ENCODE measurements at places on chromosomes 2 and 18.

DNA sequence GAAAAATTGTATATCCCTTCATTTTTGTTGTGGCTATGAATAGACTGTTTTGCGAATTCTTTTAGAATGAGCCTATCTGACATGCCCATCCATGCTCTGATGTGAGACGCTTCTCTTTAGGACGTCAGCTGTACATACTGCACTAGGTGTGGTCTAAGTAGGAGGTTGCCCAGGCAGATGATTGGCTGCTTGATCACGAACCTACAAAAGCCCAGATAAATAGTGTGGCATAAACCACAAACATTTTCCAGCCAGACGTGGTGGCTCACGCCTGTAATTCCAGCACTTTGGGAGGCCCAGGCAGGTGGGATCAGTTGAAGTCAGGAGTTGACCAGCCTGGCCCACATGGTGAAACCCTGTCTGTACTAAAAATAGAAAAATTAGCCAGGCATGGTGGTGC lies 251.8 kb downstream of the AGAP1 start:
- no peak for DNase-seq

- DNase-seq = peak; percentile 99
These were observed 32.9 kb downstream of the HS1BP3 start for GRCh38 chr2:20617892-20618467.

DNA sequence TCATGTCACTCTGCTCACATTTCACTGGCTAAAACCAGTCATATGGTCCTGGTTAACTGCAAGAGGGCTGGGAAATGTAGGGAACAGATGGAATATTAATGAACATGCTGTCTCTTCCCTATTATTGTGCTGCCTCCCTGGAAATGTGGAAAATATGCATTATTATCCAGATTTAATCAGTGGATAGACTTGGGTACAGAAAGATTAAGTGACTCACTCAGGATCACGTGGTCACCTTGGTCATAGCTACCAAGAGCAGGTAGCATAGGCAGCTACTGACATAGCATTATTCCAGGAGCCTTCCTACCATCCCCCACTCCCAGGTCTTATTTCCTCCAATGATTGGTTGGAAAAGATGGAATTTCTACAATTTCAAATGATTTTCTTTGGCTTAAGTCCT lies 141.1 kb downstream of the HRH4 start:
- DNase-seq = no peak

DNA sequence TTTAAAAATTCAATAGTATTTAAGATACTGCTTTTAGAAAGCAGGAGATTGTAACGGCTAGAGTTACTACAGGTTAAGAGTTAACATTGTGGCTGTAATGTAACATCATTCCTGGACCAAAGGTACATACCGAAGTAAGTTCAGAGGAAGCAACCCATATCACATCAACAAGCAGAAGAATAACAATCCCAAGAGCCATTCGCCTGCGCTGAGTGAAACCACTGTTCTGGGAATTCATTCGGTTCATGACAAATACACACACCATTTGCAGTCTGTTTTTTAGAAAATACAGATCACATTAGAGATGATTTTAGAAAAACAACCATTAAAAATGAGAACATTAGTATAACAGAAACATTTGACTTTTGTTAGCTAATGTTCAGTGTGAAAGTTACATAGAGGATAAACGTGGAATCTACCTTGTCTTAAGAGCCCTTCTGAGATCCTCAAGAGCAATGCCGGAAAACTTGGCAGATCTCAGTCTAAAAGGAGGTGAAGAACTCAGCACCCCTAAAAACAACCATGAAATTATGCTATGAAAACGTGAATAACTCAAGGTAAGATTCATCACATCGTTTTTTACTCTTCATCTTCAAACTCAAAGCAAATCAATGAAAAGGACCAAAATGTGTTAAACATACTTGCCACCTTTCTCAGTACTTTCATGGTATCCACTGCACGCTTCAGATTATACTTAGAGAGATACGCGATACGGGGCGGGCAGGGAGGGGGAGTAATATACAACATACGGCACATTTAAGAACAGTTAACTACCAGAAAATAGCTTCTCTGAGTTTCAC lies 1.2 kb downstream of the SLC35F5 start:
- DNase-seq = peak; percentile 46

DNA sequence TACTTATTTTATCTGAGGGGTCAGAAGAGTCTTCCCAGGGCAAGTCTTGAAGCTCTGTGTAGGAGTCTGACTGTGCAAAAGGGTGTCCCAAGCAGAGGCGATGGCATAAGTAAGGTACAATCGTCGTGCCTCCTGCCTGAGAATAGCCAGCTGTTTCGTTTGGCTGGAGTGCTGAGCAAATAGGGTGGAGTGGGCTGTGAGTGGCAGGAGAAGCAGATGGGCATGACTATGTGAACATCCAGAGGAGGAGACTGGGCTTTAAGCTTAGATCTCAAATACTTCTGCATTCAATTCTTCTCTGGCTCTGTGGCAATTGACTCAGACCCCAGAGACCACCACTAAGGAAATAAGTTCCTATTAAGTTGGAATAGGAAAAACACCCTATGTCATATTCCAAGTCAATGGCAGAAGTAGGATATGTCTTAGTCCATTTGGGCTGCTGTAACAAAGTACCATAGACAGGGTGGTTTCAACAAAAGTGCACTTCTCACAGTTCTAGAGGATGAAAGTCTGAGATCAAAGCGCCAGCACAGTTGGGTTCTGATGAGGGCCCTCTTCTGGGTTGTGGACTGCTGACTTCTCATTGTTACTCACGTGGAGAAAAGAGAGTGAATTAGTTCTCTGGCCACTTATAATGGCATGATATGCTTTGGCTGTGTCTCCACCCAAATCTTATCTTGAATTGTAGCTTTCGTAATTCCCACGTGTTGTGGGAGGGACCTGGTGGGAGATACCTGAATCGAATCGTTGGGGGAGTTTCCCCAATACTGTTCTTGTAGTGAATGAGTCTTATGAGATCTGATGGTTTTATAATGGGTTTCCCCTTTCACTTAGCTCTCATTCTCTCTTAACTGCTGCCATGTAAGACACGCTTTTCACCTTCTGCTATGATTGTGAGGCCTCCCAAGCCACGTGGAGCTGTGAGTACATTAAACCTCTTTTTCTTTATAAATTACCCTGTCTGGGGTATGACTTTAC lies 120.2 kb downstream of the LPIN1 start:
- no peak for DNase-seq

DNA sequence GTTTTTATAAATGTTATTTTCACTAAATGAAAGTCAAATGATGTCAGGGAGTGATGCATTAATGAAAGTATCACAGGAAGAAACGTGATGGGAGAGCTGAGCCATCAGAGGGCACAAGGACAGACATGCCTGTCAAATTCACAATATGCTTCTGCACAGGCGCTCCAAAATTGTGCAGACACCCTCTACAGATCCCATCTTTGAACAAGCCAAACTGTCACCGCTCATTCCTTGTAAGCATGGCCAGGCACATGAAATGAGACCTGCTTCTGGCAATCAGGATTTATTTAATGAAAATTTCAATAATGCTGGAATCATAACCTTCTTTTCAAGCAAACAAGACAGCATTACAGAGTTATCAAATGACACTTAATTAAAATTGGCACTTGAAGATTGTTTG lies 20.4 kb upstream of the FSHR start:
- no peak for DNase-seq

- DNase-seq = peak; percentile 39
These were observed 38.4 kb upstream of the MRPL19 start for GRCh38 chr2:75607988-75608683.

- DNase-seq = no peak
These were observed 155.1 kb upstream of the SERPINE2 start for GRCh38 chr2:224194161-224194560.

GRCh38 chr2:190999949-191000665 lies 13.9 kb downstream of the STAT1 start:
- no peak for DNase-seq

GRCh38 chr2:209525834-209526281 lies 102.0 kb downstream of the MAP2 start:
- peak; percentile 93 for DNase-seq

GRCh38 chr2:33126552-33126951 lies 179.8 kb downstream of the LTBP1 start:
- no peak for DNase-seq

- no peak for DNase-seq
These were observed 3.9 kb downstream of the HOXD1 start for GRCh38 chr2:176192351-176192750.

DNA sequence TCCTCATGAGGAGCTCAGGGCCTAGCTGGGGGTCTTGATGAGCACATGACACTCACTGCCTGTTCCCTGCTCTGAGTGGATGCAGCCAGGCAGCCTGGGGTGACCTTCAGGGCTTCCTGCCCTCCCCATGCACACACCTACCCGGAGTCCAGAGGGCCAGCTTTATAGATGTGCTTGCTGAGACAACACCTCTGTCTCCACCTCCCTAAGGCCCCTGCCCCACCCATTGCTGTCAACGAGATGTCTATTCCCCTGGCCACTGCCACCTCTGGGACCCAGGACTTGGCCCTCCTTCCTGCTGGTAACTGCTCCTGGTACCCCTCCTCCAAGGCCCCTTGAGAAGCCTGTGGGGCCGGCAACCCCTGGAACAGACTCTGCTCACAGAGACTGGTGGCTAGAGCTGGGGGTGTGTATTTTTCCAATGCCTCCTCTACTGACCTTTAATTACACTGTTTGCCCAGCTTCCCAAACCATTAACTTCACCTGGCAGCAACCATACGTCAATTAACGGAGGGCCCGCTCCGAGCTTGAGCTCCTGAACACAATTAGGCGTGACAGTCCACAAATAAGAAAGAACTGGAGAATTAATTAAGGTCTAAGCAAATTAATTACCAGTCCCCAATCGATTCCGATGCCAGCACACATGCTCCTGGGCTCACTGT lies 66.3 kb downstream of the EMX1 start:
- no peak for DNase-seq

GRCh38 chr2:70962885-70963878 lies 15.2 kb upstream of the ANKRD53 start:
- DNase-seq = no peak

DNA sequence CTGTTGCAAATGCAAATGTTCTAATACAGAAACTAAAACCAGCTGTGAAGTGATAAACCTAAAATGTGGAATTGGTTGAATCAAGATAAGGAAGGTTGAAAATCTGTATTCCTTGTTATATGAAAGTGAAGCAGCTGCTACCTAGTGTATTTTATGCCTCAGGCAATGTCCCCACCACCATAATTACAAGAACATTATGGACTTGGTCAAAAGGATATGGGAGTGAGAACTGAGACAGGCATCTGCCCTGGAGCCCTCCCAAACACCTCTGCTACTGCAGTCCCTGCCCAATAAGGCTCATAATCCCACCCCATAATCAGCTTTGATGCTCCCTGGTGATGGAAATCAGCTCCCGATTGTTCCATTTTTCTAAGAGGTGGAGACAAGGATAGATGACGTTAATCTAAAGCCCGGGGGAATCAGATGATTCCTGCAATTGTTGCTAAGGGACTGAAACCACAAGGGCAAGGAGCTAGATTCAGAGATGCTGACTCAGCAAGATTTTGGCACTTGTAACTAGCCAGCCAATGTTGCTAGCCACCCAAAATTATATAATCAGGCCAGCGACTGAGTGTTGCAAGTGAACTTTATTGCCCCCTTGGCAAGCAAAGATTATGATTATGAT lies 69.5 kb downstream of the EVA1A start:
- DNase-seq = peak; percentile 45
